SHP77 (cell line): ENCODE measurements at places on chromosomes 5 and 9.

DNA sequence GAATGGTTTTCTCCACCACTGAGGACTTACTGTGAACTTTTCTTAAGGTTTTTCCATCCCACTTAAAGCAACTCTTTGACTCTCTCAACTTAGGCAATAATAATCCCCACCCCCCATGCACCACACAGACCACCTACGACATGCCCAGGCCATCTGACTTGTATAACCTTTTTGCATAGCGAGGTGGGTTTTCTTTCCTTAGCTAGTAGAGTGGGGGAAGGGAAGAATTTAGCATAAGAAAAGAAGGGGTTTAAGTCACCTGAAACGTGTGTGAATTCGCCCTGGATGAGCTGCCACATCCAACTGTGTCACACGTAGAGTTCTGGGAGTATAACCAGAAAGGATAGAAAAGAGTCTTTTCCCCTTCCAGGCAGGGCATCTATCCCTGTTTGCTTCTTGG is 262.7 kb downstream of the YTHDC2 start:
- DNase-seq = no peak

- no peak for DNase-seq
These were observed 1.8 kb upstream of the SEPTIN8 start for GRCh38 chr5:132778856-132779255.

DNA sequence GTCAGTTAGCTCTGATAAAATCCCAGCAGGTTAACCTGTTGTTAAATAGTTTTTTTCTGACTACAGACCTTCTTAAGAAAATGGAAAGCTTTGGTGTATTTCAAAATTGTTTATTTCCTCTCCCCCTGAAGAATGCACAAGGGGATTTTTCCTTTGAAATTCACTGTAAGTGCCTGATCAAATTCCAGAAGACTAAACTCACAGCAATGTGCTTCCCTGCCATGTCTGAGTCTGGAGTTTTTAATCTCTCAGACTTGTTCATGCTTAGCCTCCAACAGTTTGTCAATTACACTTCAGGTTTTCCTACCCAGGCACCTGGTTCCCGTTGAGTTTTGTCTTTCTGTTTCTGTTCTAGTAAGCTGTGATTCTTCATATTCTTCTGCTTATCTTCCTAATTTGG is 961.6 kb upstream of the CDH18 start:
- no peak for DNase-seq

DNA sequence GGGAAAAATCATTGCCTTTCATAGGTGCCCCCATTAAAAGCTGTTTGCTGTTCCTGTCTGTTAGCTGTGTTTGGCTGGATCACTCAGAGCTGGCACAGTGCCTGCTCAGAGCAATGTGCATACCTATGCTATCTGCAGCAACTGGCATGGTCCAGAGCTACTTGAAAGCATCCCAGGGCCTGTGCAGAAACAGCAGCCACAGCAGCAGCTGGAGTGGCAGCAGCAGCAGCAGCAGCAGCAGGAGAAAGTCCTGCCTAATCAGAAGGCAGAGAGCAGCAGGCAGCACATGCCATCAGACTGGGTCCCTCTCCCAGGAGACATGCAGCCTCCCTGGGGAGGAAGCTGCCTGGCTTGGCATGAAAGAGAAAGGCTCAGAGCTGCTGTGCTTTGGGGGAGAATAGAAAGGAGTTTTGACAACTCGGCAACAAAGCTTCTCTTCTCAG is 243.8 kb upstream of the WWC1 start:
- DNase-seq = no peak

DNA sequence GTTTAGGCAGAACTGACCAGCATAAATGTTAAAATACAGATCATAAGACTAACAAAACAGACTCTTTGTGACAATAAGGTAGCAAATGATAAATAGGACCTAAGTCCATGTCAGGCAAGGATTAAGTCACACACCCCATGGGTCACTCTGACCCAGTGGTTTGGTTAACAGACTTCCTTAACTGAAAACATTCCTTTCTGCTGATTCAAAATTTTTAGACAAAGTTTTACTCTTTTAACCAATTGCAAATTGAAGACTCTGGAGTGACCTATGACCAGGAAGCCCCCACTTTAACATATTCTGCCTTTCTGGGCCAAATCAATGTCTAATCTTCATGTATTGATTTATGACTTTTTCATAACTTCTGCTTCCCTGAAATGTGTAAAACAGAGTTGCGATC is 4.9 kb upstream of the NXNL2 start:
- DNase-seq = no peak

DNA sequence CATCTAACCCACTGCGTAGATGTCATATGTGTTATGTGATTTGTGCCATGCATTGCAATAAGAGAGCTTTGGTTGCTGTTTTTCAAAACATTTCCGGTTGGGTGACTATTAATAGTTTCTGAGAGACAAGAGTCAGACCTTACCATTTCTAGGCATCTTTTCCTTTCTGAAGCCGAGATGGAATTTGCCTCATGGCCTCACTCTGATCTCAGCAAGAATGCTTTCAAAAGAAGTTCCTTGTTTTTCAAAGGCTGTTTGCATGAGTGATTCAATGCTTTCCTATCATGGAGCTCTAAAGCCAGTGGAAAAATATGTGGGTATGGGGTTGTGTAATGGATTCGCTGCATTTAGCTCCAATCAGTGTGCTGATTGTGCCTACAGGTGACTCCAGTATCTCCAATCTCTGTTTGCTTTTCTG is 203.1 kb upstream of the PPP1R2B start:
- DNase-seq = no peak

GRCh38 chr9:87016681-87017080 is 69.4 kb upstream of the GAS1 start:
- no peak for DNase-seq

- no peak for DNase-seq
These were observed 47.3 kb downstream of the MTRR start for GRCh38 chr5:7916171-7916804.

GRCh38 chr5:152274224-152274623 is 130.9 kb downstream of the NMUR2 start:
- no peak for DNase-seq

GRCh38 chr5:157568222-157568621 is 7.4 kb downstream of the ADAM19 start:
- no peak for DNase-seq

- DNase-seq = no peak
These were observed 319.2 kb upstream of the PANK3 start for GRCh38 chr5:168898247-168898911.

DNA sequence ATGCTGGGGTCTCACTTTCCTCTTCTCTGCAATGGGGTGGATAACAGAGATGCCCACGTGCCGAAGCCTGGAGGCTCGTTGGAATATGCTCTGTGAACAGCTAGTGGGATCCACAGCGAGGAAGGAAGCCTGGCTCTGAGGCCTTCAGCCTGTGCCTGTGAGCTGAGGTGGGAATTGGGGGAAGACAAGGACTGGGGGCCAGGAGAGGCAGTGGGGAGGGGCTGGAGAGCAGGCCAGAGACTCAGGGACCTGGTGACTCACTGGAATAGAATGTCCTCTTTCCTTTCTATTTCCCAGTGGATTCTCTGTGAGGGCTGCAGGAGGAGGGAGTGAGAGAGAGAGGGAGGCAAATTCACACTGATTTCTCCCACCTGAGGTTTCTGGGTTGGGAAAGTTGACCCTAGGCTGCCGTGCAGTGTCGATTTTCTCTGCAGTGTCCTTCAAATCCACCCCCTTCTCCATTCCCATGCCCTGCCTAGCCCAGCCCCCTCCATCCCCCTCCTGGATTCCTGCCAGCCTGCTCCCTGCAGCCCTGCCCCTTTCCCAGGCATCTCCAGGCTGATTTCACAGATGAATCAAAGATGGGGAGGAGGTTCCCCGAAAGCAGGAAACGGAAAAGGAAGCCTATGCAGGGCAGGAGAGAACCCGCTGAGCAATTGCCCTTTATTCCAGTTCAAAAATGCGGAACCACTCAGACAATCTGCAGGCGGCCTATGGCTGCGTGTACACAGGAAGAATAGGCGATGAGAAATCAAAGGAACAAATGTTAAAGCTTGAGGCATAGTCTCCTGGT is 1.4 kb upstream of the SPAAR start:
- peak; percentile 10 for DNase-seq

DNA sequence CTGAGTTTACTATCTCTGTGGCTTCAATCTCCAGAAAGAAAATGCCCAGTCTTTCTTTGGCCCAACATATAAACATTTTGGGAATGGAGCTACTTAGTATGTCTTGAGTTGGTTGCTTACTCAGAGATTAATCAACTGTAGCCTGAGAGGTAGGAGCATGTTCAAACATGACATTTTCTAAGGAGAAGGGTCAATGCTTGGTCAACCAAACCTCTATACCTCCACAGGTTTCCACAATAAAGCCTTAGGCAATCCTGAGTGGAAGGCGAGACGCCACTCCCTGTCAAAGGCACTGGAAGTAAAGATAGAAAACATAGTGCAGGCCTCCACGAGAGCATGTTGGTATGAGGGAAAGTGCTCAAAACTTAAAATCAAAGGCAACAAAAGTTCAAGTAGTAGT is 411.4 kb downstream of the KCTD16 start:
- no peak for DNase-seq

GRCh38 chr5:68122439-68123328 is 92.9 kb upstream of the PIK3R1 start:
- DNase-seq = peak; percentile 9

GRCh38 chr5:152501294-152501693 is 96.2 kb upstream of the NMUR2 start:
- no peak for DNase-seq

DNA sequence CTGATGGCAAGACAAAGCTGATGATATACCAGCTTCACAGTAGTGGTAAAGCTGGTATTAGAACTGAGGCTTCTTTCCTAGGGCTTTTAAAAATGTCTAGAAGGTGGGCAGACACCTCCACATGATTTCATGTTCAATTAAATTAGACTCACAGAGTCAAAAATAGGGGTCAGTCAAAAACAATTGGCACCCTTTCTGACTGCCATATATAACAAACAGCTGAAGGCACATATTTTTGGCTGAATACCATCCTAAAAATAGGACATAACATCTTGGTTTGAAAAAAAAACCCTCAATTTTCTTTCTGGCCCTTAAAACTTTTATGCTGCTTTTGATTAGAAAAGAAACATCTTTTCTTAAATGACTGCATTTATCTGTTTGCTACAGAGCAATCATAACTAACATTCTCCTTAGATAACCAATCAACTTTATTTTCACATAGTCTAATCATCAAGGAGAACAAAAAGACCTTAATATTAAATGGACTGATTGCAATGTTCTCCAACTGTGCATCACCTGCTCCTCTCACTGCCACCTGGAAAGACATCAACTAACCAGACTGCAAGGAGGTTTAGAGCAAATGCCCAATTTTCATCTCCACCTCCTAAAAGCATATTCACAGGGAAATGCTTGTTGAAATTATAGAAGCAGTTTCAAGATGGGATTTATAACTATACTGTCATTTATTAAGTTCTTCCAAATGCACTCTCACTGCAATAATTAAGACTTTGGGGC is 3.2 kb downstream of the SGTB start:
- DNase-seq = no peak

GRCh38 chr9:27560457-27560856 is 12.8 kb downstream of the C9orf72 start:
- no peak for DNase-seq

DNA sequence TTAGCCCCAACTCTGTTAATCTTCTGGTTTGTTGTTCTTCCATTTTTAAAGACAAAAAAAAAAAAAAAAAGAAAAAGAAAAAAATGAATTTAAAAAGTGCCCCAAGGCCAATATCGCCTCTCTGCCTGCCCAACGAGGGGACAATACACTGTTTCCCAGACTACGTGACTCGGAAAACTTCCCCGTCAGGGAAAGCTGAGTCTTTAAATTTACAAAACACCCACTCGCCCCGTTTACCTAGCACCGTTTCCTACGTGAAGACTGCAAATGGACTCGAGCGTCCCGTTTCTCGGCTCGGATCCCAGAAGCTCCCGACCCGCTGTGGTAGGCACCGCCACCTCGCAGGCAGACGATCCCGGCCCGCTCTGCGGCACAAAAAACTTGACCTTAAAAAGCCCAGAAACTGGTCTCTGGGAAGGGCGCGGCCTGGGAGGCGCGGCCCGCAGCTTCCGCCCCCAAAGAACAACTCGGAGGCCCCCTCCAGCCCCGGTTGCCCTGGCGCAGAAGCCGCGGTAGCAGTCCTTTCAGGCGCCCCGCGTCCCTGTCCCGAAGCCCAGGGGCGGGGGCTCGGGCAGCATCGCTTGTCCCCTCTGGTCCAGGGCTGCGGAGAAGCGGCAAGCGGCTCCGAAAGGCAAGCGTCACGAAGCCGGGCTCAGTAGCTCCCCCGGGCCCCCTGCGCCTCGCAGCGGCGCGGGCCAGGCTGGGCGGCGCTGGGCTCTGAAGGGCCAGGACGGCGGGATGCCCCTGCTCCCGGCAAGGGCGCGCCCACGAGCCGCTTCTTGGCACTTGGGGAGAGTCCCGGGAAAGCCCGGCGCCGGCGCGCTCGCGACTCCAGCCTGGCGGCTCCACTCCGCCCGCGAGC is at the start of gene GCNT4:
GCNT4 (minus strand) TSS at position 367 of the 862 bp plus-strand sequence. CDS start 22,521 bp downstream, outside the sequence.
- DNase-seq = no peak

- no peak for DNase-seq
These were observed 15.7 kb upstream of the C5orf34 start for GRCh38 chr5:43530648-43531047.

DNA sequence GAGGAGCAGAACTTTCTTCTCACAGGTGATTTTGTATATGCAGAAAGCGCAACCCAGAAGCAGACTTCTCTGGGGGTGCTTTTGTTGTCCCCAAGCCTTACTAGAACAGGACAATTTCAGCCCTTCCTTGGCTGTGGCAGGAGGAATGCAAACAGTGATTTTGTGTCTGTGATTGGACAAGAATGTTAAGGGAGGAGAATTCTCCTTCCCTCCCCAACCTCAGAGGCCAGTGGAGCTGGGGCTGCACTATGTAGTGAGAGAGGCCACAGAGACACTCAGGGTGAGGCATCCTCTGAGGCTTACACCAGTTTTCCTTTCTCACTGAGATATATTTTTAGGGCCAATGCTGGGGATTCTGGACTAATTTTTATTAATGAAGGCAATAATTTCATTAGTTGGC is 58.8 kb downstream of the ZNF366 start:
- no peak for DNase-seq

GRCh38 chr5:173187054-173187743 is 42.9 kb downstream of the BNIP1 start:
- peak; percentile 34 for DNase-seq

DNA sequence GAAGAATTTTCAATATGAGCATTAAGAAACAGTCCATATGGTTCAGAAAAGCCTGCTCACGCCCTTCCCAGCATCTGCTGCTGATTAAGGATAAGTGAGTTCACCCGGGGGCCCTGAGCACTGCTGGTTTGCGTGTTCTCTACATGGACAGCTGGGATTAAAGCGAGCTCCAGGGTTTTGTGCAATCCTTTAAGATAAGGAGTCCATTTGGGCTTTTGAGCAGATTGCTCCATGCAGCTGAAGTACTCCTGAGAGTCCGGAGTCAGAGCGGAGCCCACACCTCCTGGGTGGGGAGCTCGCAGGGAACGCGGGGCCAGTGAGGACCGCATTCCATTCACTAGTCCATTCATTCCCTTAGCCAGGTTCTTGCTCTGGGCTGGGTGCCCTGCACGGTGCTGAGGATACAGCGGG is 149.3 kb upstream of the COL5A1 start:
- DNase-seq = no peak
